T-cell (primary cell): ENCODE measurements at places on chromosomes 6 and 20.

DNA sequence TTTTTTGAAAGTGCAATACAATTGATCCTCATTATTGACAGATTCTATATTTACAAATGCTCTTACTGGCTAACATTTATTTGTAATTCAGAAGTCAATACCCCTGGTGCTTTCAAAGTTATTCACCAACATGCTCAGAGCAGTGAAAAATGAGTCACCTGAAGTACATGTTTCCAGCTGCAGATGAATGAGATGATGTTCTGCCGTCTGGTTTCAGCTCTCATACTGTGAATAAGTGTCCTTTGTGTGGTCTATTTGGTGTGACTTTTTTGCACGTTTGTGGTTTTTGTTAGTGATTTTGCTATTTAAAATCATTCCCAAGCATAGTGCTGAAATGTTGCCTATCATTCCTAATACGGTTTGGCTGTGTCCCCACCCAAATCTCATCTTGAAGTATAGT is 22.3 kb upstream of the EYA4 start:
- no peak for DNase-seq

- peak; percentile 12 for DNase-seq
These were observed 88.8 kb upstream of the NFATC2 start for GRCh38 chr20:51631011-51631950.

GRCh38 chr20:33667676-33668465 is 1.1 kb downstream of the ACTL10 start:
- DNase-seq: peak; percentile 52

- DNase-seq: no peak
These were observed 516 bp downstream of the LRRC1 start for GRCh38 chr6:53795340-53795701.

GRCh38 chr6:134593442-134593841 is 275.5 kb upstream of the SGK1 start:
- DNase-seq: no peak

DNA sequence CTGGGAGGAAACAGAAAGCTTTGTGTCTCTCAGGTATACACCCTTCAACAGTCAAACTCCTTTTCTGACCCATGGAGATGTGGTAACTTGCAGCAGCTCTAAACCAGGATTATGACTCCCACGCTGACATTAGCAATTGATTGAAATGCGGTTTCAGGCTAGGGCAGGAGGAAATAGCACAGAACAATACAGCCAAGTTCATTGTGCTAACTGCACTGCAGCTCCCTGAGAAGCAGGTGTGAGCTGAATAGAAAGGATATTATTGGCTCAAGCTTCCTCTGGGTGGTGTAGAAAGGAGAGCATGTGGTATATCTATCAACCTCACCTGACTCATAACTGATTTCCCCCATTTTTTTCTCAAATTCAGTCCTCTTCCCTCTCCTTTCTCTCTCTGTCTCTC is 612.3 kb upstream of the BTBD3 start:
- no peak for DNase-seq

- DNase-seq: no peak
These were observed 99.3 kb upstream of the VSTM2L start for GRCh38 chr20:37803438-37804307.

DNA sequence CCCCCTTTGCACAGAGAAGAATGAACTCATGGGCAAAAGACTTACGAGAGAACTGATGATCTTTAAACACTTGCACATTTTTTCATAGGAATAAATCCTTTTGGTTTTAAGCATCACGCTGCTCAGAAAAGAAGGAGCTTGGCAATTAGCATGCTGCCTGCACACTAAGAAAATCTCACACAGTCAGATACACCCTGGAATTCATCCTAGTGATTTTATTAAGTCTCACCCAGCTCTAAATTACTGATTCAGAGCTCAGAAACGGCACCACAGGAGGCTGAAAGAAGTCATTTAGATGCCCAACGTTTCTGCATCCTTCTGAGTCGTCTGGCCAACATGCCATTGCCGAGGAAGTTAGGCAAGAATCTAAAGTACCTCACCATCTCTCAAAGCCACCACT is 18.0 kb upstream of the NRSN1 start:
- DNase-seq: no peak

DNA sequence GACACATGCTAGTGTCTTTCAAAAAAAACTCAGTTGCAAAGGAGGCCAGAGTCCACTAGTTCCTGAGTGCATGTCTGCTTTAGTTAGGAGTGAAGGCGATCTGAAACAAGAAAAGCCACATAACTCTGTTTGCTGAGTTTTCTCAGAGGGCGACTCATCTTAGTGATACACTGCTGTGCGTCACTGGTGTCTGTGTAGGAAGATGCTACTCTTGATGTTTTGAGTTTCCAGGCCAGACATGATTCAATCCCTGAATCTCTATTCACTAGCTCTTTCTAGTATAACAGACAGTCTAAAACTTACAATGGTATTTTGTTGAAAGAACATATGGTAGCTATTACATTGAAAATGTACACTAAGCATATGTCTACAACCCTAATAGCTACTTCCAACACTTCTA is 60.9 kb downstream of the GFRAL start:
- no peak for DNase-seq

DNA sequence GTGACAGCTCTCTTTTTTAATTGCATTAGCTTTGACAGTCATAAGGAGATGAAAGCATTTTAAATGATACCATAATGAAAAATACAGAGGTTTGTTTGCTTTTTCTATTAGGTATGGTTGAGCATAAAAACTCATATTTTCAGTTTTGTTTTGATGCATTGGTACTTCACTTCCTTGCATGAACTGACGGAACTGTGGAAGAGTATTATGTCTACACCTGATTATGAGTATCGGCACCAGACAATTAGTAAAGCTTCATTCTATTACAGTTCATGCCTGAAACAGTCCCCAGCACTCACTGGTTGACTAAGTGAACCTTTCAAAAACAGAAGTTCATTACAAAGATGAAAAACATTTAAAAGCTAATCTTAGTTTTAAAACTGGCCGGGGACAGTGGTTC is 593.0 kb downstream of the GRIK2 start:
- no peak for DNase-seq

DNA sequence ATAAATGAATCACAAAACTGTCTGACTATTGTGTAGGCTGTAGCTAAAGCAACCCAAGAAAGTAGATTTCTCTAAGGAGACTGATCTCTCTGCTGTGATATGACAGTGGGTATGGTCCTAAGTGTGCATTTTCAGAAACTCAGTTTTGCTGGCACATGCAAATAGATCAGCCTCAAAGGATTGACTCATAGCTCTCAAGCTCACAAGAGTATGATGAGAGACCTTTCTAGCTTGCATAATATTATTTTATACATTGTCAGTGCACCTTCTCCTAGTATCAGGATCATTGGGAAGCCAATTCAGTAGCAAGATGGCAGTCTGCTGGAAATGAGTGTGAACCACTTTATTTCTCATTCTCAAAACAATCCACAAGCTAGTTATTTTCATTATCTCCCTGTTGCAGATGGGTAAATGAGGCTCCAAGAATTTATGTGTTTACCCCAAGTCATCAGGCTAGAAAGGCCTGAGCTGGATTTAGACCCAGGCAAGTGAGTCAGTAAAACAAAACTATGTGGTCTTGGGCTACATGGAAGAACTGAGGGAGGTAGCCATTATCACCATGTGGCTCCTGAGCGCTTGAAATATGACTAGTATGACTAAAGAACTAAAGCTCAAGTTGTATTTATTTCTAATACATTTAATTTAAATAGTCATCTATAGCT is 27.9 kb upstream of the PLCB4 start:
- no peak for DNase-seq

- DNase-seq: no peak
These were observed 916 bp upstream of the PPP1R11 start for GRCh38 chr6:30066082-30066481.

DNA sequence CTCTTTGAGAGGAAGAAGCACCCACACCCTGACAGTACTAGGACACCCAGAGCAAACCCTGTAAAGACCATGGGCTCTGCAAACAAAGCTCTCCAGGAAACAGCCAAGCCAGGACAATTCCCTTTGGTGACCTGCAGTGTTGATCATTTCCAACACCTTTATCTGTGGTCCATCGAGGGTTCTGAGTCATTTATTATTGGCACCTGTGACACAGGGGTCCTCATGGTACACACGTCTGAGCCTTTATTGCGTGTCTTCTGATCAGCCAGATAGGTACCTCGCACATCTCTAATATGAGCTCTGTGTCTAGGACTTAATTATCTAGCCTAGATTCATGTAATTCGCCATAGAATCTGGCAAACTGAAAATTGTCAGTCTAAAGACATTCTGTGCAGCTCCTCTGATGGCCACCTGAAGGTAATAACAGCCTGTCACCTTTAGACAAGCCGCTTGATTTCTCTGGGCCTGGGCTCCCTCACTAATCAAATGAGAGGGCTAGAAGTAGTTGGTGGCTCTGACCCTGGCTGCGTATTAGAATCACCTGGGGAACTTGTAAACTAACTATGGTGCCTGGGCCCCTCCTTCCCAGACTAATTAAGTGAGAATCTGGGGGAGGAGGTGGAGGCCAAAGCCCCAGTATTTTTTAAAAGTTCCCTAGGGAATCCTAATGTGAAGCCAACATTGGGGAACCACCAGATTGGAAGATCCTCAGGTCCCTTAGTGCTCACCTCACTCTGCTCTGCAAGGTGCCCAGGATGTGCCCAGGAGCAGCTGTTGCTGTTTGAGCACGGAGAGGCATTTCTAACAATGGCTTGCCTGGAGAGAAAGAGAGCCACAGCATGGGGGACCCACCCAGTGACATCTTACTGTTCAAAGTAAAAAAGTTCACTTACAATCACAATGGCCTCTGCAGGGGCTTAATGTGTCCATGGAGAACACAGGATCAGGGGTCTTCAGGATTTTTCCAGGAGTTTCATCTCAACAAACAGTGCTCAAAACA is 122.0 kb upstream of the ARID1B start:
- no peak for DNase-seq

GRCh38 chr6:50236164-50236563 is 186.4 kb upstream of the DEFB112 start:
- no peak for DNase-seq

DNA sequence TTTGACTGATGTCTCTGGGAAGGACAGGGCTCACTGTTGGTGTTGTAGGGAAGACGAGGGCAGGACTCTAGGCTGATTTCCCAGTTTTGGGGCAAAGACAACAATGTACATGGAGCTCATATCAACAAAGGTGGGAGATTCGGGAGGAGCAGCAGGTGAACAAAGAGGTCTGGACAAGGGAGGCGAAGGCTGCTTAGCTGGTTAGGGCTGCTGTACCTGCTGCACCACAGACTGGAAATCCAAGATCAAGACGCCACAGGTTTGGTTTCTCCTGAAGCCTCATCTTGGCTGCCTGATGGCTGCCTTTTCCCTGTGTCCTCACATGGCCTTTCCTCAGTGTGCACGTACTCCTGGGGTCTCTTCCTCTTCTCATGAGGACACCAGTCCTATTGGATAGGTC is 287.2 kb downstream of the FOXC1 start:
- no peak for DNase-seq

DNA sequence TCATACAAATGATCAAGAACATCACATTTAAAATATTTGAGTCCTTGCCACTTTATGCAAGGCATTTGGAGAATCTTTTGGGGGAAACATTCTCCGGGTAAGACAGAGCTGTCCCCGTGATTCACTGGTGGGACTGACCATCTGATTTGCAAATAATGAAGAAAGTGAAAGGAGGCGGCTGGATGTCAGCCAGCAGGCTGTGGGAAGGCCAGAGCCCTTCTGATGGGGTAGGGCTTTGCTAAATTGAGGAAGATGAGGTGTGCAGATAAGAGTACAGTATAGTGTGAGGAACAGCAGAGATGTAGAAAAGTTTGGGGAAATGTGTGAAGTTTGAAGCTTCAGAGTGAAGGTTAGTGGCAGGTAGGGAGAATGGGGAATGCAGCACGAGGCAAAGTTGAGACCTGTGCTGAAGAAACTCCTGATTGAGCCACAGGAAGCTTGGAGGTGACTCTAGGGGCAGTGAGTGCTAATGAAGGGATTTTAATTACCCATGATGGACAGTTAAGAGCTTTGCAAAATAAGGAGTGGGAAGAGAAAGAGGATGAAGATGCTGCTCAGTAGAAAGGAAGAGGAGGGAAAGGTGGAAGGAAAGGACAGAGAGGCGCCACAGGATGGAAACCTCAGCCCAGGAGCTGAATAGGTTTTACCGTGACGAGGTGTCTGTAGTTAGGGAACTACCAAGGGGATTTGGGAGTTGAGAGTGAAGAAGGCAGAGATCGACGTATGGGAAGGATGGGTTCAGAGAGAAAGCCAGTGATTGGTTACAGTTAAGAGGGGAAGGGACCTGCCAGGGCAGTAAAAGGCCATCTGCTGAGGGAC is 68.7 kb downstream of the SNX9 start:
- DNase-seq: no peak

DNA sequence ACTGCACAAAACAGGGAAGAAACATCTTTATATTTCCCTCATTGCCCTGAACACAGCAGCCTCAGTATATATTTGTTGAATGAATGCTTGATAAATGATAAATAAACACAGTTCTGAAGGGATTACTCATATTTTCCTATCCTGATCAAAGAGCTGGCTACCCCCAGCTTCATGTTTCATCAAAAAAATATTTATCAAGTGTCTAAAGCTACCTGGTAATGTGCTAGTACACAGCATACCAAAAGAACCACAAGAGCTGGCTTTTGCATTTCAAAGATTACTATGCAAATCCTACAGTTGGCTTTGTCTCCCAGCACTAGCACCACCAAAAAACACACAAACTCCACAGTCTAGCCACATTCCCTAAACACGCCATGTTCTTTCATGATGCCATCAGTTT is 130.0 kb downstream of the BTBD9 start:
- DNase-seq: no peak

DNA sequence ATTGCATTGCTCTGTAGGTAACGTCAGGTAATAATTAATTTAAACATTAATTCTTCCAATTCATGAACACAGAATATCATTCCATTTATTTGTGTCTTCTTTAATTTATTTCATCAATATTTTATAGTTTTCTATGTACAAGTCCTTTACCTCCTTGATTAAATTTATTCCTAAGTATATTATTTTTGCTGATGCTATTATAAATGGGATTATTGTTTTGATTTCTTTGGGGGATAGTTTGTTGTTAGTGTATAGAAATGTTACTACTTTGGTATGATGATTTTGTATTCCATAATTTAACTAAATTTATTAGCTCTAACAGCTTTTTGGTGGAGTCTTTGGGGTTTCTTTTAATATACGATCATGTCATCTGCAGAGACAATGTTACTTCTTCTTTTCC is 44.7 kb upstream of the CCND3 start:
- DNase-seq: no peak

DNA sequence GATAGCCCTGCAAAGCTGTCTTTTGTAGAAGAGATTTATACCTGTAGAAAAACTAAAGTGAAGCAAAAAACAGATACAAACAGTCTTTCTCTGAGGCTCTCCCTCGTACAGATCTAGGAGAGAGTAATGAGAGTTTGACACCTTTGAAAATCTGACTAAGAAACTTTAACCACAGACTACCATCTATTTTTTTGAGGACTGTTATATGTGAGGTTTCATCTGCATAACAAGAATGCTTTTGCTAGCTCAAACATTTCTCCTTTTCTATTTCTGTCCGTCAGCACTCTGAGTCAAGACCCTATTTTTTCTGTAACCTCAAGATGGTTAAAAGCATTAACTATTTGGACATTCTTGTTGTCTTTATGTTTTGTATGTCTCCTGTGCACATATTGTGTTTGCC is 193.0 kb downstream of the BTBD3 start:
- DNase-seq: no peak
